ENCODE measurements at places on chromosomes 6 and 20.

DNA sequence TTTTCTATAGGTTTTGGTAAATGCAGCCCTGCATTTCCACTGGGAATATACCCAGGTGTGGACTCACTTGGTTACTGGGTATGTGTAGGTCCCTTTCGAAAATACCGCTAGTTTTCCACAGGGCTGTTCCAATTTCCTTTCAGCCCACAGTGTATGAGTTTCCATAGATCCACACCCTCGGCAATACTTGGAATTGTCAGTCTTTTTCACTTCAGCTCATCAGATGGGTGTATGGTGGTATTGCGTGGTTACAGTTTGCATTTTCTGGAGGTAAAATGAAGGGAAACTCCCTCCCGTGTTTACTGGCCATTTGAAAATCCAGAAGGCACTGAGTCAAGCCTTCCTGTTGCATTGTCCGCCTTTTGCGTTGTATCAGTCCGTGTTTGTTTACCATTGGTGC is 453.6 kb downstream of the CDH26 start:
- no peak for DNase-seq

DNA sequence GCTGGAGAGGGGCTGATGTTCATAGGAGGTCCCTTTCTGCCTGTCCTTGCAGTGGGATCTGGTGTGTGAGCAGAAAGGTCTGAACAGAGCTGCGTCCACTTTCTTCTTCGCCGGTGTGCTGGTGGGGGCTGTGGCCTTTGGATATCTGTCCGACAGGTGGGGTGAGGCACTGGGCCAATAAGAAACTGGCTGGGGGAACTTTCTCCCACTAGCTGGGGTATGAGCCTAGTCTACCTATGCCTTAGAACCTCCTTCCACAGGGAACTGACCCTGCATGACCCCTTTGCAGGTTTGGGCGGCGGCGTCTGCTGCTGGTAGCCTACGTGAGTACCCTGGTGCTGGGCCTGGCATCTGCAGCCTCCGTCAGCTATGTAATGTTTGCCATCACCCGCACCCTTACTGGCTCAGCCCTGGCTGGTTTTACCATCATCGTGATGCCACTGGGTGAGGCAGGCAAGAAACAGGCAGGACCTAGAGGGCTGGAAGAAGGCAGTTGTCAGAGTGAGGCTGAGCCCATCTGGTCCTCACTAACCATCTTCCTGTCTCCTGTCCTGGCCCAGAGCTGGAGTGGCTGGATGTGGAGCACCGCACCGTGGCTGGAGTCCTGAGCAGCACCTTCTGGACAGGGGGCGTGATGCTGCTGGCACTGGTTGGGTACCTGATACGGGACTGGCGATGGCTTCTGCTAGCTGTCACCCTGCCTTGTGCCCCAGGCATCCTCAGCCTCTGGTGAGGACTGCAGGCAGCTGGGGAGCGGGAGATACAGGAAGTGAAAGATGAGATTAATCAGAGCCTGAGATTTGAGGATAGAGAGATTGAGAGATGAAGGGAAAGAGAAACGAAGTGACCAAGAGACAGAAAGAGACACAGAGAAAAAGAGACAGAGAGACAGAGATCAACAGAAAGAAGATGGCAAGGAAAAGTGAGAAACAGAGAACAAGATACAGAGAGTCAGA is 1.6 kb downstream of the SLC22A7 start:
- no peak for DNase-seq

GRCh38 chr6:22062807-22063408 is 233.9 kb downstream of the PRL start:
- peak; percentile 80 for DNase-seq

DNA sequence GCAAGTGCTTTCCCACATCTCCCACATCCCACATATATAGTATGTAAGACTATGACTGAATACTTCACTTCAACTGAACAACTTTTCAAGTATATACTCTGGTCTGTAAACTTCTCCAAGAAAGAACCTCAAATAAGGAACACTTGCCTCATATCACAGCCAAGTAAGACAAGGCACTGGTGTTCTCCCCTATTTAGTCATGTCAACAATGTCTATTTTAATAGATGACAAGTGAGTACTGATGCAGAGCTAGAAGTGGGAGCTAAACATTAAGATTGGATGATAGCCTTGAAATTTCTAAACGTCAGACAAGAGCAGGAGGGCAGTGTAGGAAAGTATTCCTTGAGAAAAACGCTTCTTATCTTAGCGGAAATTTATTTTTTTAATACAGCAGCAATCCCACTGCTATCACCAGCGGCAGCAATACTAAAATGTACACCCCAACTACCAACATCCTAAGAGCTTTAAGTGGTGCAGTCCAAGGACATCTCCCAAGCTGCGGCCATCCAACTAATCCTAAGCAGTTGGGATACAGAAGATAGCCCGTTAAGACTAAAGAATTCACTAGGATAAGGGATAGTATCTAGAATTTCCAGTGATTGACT is 29.3 kb downstream of the DST start:
- DNase-seq, result no peak

DNA sequence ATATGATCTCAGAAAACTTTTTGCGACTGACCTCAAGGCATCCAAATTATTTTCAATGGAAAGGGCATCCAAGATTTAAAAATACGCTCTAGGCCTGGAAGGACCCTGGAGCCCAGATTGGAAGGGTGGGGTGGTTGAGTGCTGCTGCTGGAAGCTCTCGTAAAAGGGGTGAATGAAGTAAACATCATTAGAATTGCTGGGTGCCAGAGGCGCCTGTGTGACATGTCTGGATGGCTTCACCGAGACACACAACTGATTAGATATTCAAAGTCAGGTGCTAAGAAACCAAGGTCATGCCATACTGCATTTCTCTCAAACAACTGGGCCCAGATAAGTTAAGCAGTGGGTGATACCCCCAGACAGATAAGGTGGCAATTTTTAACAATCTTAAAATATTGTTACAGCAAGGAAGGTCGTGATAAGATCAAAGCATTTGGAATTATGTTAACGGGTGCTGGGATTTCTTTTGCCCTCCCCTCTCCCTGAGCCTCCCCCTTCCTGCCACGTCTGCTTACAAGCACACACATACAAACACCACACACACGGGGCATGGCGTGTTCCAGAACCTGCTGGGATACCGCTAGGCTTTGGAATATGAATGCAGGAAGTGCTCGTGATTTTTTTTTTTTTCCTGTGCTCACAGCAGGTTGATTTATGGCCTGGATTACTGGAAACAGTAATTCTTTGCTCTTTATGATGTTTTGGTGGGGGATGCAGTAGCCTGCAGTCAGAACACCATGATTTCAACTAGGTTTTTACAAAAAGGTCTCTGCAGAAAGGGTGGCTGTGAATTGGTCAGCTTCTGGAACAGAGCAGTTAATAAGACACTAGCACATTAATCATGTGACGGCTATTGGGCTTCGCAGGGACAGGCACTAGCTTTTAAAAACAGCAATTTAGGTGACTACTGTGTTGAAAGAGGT is 551.2 kb downstream of the QKI start:
- no peak for DNase-seq

DNA sequence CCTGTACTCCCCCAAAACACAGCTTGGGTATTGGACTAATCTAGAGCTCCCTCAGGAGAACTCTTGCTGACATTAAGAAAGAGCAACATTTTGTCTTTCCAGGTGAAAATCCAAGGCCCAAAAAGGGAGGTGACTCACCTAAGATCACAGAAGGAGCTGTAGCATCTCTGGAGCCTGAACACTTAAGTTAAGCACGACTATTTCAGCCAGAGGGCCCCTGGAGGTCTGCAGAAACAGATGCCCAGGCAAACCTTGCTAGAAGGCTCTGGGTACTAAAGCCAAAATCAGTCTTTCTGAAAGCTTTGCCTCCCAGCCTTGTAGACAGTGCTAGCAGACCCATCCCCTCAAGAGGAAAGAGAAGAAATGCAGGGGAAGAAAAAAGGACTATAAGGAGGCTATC is 8.8 kb downstream of the EDN1 start:
- DNase-seq, result no peak

- DNase-seq, result no peak
These were observed 61.7 kb upstream of the NUP153 start for GRCh38 chr6:17768388-17768787.

DNA sequence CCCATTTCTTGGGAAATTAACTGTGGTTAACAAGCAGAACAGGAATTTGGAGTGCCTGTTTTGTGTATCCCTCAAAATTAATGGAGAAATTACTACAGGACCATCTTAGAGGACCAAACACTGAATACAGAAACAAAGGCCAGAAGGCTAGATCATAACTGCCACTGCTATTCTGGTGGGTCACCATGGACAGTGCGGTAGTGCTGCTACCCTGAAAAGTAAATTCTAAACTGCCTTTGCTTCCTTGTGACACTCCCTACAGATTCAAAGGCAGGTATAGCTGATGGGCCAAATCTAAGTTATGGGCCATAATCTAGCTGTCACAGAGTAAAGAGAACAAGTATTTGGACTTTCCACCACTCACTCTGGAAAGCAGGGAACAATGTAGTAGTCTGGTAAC is 575.8 kb upstream of the ADGRB3 start:
- no peak for DNase-seq

DNA sequence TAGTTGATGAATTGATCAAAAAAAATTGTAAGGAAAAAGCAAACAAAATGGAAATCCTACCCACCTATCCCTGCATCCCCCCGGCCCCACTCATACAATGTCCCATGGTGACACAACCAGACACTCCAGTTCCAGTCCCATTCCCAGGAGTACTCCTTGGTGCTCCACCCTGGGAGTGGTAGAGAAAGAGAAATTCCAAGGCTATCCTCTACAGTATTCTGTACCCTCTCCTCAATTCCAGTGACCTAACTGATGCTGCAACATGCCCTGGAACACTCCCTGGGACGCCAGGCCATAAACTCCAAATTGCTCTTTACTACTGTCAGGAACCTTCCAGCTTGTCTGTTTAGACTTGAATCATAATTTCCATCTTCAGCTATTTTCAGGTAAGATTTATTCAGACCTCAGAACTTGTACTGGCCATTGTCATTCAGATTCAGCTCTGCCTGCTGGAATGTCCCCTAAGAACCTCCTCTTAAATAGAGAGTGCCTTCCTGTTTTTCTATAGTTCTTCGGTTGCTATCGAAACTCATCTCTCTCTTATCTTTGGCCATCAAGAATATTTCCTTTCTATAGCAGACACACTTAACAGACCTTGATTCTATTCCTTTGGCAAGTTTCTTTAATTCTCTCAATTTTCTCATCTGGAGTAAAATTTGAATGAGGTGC is 8.7 kb downstream of the GPX6 start:
- no peak for DNase-seq

- DNase-seq, result no peak
These were observed 11.7 kb upstream of the MAPK13 start for GRCh38 chr6:36118550-36119107.

DNA sequence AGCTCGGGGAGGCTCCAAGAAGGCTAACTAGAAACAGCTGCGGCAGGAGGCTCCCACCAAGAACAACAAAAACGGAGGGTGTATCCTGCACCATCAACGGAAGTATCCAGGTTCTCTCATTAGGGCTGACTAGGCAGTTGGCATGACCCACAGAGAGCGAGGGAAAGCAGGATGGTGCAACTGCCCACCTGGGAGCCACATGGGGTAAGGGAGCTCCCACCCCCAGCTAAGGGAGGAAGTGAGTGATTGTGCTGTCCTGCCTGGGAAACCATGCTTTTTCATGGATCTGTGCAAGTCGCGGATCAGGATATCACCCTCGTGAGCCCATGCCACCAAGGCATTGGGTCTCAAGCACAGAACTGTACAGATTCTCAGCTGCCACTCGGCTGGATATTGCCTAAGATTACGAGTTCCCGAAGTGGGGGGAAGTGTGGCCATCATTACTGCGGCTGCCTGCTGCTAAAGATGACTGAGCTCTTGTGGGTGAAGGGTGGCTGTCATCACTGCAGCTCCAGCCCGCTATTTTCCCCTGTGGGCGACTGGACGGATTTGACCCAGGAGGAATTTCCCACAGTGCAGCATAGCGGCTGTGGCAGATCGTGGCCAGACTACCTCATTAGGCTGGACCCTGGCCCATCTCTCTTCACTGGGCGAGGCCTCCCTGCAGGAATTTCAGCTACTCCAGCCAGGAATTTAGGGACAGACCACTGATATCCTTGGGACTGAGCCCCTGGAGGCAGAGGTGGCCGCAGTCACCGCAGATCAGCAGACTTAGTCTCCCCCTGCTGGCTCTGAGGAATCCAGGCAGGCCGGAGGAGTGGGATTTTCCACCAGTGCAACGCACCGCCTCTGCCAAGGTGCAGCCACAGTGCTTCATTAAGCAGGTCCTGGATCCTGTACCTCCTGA is 515.7 kb downstream of the FRK start:
- no peak for DNase-seq

- DNase-seq, result no peak
These were observed 58.9 kb downstream of the MYH7B start for GRCh38 chr20:35014537-35014936.

DNA sequence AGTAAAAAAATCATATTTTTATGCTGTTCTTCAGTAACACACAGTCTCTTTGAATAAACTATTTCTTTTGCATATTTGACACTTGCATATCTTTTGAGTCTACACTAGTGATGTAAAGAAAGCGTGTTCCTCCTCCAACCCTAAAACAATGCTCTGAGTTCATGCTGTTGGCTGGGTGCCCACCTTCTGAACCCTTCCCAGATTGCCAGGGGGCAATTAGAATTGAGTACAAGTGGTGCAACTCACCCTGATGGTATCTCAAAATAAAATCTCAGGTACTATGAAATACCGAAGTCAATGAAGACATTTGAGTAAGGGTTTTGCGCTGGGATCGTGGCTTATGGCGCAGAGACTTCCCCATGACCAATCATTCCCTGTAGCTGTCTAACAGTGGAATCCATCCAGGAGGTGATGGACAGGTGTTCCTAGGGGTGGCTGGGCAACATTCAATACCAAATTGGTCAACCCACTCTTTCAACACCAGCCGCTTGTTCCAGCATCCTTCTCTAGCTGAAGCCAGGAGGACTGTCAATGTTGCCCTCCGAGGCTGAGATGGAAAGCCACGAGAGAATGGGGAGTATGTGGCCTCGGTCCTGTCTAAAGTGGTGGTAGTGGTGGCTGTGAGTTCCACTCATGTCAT is 94.4 kb upstream of the ZNFX1 start:
- DNase-seq, result no peak

- no peak for DNase-seq
These were observed 63.9 kb downstream of the JARID2 start for GRCh38 chr6:15309611-15310283.

- no peak for DNase-seq
These were observed 27.4 kb upstream of the VAPB start for GRCh38 chr20:58361481-58362205.

GRCh38 chr6:35733633-35734032 is 3.2 kb upstream of the ARMC12 start:
- no peak for DNase-seq

GRCh38 chr20:43979576-43980105 is 65.0 kb downstream of the TOX2 start:
- no peak for DNase-seq
